Inflammatory macrophage treated with lipopolysaccharide for 4 hours (primary cell): ENCODE measurements at places on chromosomes 1 and 21.

DNA sequence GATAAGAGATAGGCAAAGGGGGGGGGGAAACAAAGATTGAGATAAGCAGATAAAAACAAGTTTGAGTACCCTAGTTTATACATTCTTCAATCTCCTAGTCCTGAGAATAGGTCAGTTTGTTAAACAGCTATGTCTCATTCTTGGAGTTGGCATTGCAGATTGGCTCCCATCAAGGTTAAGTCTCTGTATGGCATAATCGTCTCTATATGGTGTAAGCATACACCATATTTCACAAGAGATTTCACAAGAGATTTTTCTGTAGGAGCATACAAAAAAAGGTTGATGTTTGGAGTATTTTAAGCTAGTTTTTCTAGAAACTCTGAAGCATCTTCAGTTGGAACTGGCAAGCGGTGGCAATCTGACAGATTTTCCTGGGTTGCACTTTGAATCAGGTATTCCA is 35.8 kb downstream of the NCAM2 start:
- DNase-seq, result peak; percentile 57

DNA sequence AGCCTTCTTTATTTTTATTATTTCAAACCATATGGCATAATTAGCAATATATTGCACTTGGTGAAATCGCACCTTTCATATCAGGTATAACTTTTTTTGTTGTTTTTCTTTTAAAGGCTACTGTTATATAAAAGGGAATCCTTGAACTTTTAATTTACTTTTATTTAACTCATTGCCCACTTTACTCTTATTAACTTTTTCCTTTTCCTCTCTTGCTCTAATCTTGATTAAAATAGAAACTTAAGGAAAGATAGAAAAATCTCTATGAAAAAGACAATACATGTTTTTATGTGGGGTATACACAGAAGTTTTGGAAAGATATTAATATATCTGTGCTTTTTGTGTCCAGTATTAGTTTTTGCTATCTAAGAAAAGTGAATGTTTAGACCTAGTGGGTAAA is 805.8 kb downstream of the USP25 start:
- DNase-seq, result no peak

GRCh38 chr1:185409763-185410528 is 92.9 kb upstream of the IVNS1ABP start:
- peak; percentile 68 for DNase-seq

- peak; percentile 61 for DNase-seq
Observed at GRCh38 chr1:184752656-184753055, 2.0 kb downstream of the EDEM3 start.

GRCh38 chr1:86169625-86170024 is 13.1 kb upstream of the COL24A1 start:
- no peak for DNase-seq

- no peak for DNase-seq
Observed at GRCh38 chr1:81499487-81499886, 301.2 kb upstream of the ADGRL2 start.

DNA sequence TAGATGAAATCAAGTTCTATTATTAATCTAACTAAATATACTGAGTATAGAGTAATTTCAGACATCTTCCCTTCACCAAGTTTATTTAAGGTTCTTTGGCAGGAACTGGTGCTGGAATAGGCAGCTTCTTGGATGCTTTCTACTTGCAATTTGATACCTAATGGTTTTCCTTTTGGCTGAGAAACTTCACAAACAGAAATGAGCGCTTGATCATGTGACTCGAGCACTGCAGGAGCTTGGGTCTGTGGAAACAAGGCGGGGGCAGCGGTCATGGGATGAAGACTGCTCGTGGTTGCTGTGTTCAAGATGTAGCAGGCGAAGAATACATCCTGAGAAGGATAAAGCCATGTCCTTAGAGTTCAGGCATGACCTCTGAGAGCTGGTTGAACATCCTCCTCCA is 136.8 kb downstream of the PTPRC start:
- peak; percentile 27 for DNase-seq

DNA sequence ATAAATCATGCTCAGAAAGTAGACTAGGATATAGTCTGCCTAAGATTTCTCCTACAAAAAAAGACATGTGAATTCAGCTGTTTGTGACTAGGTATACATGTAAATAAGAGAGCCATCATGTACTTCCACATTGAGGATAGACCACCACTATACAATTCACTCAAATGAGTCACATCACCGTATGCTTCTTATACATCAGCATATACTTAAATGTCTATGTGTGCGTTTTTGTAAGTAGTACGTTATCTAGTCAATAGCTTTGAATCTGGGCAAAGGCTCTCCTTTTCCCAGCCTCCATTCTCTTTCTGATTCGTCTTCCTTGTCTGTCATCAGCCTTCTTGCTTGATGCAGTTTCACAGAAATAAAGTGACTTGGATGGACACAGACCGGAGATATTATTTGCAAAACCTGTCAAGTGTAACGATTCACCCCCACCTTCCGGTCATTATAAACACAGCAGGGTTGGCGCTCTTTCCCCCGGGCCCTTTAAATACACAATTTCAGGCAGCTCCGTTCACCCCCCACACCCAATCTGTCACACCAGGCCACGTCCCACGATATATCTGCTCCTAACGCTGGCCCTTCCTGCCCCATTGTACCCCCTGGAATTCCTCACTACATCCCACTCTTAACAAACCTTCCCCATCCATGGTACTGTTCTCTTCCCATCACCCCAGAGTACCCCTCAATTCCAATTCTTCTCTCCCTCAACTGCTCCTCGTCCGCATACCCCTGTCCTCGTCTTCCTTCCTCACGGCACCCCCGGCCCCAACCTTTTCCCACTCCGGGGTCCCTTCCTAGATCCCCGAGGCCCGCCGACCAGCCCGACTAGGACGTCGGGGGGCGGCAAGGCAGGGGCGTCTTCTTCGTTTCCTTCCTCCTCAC is 636 bp downstream of the VAMP4 start:
- DNase-seq, result peak; percentile 57
